H54 (cell line): ENCODE measurements at places on chromosomes 16 and 17.

- DNase-seq, result no peak
Observed at GRCh38 chr16:53545433-53545832, 42.4 kb upstream of the AKTIP start.

- no peak for DNase-seq
Observed at GRCh38 chr17:71170070-71170469, 950.8 kb upstream of the SOX9 start.

DNA sequence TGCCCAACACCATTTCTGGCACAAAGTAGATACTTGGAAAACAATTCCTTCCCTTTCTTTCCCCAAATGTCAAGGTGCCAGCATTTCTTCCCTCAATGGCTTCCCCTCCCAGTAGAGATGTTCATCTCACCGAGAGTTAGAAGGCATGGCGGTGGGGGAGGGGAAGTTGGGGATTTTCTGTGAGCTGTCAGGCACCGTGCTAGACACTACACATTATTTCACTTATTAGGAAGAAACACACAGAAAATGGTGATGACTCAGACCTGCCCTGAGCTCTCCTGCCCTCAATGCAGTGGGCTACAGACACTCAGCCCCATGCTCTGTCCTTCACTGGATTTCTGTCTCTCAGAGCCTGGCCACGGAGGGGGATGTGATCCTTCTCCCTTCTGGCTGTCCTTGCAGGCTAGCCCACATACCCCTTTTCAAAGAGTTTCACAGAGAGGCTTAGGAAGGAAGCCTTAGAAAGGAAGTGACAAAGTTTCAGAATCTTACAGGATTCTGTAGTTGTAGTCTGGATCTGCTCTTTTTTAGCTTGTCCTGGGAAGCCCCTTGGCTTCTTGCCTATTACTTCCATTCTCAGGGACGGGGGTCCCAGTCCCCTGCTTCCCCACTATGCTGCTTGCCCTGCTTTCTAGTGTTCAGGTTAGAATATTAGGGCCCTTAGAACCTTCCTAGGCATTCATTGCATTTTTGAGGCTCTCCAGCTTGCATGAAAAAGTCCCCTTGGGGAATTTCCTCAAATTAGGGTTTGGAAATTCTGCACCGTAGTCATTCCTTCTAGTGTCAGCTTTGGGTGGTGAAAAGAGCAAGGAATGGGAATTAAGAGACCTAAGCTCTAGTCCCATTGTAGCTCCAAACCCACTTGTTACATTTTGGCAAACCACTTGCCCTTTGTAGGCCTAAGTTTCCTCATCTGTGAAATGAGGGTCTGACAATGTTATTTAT, 12.2 kb upstream of the CCL5 start:
- no peak for DNase-seq

- no peak for DNase-seq
Observed at GRCh38 chr17:49409066-49409465, 5.6 kb downstream of the PHB1 start.

- no peak for DNase-seq
Observed at GRCh38 chr17:17196776-17197175, 9.4 kb downstream of the PLD6 start.

- no peak for DNase-seq
Observed at GRCh38 chr17:7195971-7196370, 16.8 kb upstream of the ASGR1 start.

DNA sequence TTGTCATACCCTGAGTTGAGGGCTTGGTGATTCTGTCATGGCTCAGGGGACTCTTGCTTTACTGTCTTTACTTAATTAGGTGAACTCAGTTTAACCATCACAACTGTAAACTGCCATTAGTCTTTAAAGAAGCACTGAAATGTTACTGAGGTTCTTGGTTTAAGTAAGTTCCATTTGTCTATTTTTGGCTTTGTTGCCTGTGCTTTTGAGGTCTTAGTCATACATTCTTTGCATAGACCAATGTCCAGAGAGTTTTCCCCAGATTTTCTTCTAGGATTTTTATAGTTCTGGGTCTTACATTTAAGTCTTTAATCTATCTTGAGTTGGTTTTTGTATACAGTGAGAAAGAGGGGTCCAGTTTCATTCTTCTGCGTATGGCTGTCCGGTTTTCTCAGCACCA, 137.5 kb downstream of the SOCS1 start:
- DNase-seq, result no peak

DNA sequence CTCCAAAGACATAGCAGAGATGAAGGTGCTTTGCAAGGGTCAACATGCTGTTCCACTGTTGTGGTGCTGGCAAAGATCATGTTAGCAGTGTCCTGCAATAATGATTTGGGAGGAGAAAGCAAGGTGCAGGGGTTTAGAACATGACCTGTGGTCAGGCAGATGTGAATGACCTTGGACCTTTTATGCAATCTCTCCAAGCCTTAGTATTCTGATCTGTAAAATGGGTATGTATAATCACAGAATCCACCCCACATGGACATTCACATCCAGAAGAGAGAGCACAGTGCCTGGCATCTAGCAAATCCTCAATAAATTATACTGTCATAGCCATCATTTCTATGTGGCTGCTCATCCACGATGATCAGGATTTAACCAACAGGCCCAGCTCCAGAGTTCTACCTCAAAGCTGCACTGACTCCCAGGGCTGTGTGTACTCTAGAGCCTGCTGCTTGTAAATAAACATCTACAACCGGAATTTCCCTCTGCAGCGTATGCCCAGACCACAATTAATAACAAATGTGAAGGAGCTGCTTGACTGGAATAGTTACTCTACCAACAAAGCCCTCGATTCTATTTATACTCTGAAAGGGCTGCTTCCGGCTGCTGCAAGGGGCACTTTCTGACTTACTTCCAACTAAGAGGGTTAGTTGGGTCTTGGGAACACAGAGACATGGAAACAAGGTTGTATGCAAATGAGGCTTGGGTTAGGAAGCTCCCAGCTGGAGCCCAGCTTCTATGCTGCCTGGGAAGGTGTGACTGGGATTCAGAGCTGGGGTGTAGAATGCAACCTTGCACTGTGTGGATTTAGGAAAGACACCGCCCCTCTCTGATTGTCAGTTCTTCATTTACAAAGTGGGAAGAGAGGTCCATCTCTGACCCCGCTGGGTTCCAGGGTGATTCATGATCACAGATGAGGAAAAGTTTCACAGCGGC, 265.2 kb downstream of the XYLT1 start:
- DNase-seq, result no peak

DNA sequence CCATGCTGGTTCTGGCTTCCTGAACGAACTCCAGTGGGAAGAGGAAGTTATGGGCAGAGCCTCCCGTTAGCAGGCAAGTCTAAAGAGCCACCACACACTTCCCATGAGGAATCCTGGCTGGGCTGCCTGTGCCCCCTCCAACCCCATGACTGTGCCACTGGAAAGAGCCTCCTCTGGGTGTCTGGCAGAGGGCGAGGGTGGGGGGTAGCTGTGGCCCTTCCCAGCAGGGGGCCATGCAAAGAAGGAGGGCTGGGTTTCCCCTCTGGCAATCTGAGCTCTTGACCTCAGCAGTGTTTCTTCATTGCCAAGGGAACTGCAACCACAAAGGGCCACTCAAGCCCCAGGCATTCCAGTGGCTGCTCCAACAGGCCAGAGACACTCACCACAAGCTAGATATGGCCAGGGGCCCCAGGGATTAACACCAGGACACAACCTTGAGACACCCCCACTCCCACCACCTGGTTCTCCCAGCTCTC, 1.7 kb upstream of the RRAD start:
- peak; percentile 96 for DNase-seq

DNA sequence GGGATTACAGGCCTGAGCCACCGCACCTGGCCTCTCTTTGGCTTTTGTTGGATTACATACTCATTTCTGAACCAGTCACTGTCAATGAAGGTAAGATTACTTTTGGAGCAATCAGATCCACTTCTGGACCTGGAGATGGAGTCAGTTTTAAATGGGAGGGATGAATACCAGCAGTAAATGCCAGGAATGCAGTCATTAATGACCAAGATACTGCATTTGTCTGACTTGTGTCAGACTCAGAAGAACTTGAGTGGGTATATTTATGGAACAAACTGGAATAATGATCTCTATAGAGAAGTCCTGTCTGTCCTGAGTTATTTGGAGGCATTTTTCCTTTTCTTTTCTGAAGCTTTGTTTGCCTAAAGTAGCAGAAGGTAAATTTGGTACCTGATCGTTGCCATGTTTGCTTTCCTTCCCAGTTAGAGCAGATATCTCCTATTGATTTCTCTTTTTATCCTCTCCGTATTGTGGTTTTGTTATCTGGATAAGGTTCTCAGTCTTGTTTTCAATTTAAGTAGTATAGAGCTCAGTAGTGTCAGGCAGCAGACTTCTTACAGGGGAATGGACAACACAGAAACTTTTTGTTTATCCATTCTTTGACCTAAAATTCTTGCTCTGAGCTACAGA, 10.7 kb downstream of the NLK start:
- DNase-seq, result no peak

DNA sequence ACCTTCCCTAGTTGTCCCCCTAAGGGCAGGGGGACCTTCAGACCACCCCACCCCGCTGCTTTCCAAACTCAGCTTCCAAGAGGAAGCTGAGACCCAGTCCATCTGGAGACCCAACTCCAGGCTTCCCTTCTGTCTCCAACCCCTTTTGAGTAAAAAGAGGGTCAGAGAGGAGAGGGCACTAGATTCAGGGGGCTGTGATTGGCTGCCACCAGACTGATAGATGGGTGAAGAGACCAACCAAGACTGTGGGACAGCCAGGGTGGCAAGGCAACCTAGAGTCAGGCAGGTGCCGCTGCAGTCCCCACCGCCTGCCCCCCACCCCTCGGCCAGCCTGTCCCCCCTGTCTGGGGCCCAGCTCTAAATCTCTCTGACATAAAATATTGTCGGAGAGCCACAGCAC, 92.5 kb downstream of the SDK2 start:
- no peak for DNase-seq

DNA sequence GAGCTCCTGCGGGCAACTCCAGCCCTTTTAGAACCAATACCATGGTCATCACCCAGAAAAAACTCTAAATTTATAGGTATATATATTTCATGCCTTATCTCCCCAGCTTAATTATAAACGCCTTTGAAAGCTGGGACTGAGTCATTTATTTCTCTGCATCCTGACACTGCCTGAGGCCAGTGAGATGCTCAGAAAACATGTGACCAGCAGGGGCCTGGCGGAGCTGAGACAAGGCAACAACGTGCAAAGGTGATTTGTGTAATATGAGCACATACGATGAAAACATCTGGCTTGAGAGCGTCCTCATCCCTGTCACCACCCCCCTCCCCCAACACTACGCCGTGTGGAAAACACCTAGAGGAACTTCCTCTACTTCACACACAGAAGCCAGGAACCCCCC, 22.7 kb downstream of the NXN start:
- DNase-seq, result no peak

DNA sequence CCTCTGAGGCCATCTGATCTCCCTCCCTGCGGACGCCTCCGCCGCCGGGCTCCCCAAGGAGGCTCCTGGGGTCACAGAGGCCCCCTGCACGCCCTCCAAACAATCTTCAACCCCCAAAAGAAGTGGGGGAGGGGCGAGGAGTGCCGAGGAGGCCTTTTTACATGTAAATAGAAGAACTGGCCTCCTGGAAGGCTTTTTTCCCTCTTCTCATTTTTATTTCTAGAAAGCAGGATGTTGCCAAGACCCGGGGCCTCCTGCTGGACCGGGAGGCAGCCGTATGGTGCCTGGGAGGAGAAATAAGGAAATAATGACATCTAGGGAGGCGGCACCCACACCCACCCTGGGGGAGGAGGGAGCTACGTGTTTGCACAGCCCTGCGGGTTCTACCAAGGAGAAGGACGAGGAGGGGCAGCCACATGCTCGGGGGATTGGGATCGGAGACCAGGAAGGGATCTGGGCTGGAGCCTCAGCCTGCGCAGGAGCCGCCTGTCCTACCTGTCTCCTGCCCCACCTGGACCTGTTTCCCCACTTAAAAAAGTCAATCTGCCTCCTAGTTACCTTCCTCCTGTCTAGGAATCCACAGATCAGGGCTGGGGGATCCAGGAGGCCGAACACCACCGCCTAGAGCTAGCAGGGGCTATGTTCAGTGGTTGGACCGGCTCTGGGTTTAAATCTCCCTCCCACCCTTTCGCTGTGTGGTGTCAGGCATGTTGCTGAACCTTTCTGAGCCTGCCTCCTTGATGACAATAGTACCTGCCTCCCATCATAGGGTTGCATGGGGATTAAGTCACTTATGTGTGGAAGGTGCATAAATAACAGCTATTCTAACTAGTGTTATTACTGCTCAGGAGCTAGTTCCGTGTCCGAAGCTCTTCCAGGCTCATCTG, 175.7 kb upstream of the GSE1 start:
- no peak for DNase-seq

GRCh38 chr17:75681289-75681688, 14.2 kb downstream of the SAP30BP start:
- no peak for DNase-seq
